Stimulated activated CD4-positive, alpha-beta T cell treated with anti-CD3 and anti-CD28 coated beads, Interleukin-12 subunit alpha, Interleukin-12 subunit beta, amount 100 ng/mL, for 24 hours (primary cell): ENCODE measurements at places on chromosomes 2 and 18.
A peak's percentile ranks its signal among the peaks of the same experiment; 100 is the strongest.

DNA sequence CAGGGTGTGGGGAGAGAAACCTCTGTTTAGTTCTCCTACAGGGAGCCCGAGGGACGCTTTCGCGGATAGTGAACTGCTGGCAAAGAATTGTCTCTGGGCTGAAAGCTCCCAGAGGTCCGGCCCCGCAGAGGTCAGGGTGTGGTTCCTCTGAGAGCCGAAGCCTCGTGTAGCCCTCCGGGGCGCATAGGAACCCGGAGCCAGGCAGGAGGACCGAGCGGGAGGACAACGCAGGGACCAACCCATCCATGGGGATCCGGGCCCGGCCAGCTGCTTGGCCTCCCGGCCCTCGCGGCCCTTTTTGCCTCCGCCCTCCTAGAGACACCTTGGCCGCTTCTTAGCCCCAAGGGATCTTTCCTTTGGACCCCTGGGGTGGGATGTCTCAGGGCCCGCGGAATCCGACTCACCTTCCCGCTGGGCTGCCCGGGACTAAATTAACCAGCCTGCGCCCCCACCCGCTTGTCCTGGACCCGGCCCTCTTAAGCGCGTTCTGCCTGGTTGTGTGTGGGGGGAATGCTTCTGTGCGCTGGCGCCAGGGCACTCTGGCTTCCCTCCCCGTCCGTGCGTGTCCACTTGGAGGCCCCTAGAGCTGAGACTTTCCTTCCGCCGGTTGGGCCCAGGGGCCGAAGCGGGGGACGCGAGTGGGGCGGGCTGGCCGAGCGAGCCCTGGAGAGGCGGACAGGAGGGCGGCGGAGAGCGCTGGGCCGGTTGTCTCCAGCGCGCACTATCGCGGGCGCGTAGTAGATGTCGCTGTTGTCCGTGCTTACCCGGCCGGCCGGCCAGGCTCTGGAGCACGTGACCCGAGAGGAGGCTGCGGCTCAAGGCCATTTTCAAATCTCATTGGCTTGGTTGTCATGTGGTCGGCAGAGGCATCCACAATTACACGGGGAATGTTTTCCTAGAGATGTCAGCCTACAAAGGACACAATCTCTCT is at the start of gene HOXD10:
TSS of gene HOXD10 (plus strand) at position 896 of the 931 bp plus-strand sequence. CDS start 56 bp downstream, outside the sequence.
- no peak for DNase-seq

GRCh38 chr2:88600038-88600465 is 27.2 kb downstream of the EIF2AK3 start:
- peak; percentile 3 for DNase-seq

DNA sequence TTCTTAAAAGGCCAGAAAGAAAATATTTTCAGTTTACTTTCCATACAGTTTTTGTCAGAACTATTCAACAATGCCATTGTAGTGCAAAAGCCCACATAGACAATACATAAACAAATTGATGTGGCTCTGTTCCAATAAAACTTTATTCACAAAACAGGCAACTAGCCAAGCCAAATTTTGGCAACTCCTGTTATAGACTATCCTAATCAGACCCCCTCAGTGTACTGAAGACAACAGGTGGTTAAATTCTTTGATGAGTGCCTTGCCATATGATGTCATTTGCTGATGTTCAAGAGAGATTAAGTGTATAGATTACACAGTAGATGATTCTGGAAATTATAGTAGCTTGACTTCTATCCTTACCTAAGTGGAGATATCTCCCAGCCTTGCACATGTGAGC is 83.4 kb downstream of the FANCL start:
- no peak for DNase-seq

GRCh38 chr2:134368009-134368817 is 114.3 kb downstream of the MGAT5 start:
- DNase-seq: no peak

GRCh38 chr18:10064267-10064666 is 150.5 kb downstream of the VAPA start:
- DNase-seq: no peak

DNA sequence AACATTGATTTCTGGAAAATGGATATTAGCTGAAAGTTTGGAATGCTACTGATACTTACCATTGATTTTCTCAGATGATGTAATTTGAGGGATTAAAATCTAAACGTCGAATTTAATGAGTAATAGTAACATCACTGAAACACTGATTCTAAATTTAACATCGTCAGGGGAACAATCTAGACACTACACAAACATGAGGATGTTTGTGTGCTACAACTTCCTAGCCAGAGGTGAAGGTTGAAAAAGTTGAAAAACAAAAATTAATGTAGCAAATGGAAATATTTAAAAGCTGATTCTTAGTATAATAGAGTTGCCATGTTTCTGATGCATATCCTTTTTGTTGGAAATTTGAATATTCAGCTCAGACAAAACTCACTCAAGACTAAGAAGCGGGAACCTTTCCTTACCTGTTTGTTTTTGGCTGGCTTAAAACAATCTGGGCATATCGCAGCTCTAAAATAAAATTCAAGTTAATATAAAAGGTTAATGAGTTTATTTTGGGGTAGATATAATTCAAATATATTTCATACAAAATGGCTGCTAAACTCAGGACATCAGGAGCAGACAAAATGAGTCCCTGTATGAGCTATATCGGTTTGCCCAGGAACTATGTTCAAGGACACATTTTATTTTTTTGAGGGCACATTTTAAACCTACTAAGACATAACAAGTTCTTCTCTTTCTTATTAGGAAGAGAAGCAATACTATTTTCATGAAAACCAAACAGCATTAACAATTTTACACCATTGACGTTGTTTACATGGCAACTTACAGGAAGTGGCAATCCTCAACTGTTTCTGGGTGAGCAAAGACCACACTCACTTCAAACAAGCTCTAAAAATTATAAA is 52.6 kb upstream of the PEX13 start:
- DNase-seq: no peak

- DNase-seq: no peak
Observed at GRCh38 chr2:22397847-22398246, 987.1 kb upstream of the KLHL29 start.

GRCh38 chr2:212667751-212668316 is 129.2 kb upstream of the ERBB4 start:
- DNase-seq: no peak

- DNase-seq: no peak
Observed at GRCh38 chr2:232937278-232937906, 67.3 kb downstream of the SNORC start.

DNA sequence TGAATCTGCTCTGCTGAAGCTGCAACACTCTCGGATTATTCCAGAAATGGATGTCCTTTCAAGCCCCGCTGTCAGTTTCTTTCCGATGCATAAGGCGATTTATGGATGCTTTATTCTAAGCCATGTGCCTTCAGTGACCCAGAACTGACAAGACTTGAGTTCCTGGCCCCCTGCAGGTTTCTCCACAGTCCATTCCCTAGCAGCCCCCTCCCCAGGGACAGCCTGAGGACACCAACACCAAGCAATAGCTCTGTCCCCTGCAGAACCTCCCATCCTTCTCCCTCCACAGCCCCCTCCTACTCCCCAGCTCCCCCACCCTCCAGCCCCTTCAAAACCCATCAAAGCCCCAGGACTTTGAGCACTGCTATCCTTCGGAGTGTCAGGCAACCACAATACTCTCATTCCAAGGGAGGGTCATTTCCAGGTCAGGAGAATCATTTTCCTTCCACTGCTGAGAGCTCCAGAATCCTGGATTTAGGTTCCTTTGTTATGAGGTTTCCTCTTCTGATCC is 24.6 kb upstream of the SPP2 start:
- DNase-seq: no peak

DNA sequence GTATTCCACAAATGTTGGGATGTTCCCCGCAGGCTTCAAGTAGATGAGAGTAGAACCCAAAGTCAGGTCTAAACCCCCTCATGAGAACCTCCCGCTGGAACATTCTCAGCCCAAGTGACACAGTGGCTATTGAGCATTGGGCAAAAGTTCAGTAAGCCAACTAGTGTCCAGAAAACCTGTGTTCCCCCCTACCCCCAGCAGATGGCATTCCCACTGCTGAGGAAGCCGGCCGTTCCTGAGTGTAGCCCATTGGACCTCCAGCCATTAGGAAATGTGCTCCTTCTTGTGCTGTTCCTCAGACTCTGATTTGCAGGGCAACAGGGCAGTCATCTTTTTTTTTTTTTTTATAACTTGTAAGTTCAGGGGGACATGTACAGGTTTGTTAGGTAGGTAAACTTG is 152.1 kb downstream of the NCK2 start:
- no peak for DNase-seq

GRCh38 chr18:22828171-22828570 is 105.0 kb upstream of the RBBP8 start:
- DNase-seq: no peak

DNA sequence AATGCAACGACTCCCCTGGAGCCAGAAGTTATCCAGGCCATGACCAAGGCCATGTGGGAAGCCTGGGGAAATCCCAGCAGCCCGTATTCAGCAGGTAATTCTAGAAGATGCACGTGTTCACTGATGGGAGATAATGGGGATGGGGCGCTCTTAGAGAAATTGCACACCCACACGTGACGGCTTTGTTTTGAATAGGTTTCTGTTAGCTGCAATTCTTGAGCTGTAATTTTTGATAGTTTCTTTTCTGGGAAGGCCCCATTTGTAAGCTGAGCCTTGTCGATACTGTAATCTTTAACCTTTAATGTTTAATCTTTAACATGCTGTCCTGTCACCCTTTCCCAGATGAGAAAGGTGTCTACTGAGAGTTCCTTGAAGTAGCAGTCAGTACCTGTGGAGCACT is 3.6 kb downstream of the SCLY start:
- DNase-seq: no peak

DNA sequence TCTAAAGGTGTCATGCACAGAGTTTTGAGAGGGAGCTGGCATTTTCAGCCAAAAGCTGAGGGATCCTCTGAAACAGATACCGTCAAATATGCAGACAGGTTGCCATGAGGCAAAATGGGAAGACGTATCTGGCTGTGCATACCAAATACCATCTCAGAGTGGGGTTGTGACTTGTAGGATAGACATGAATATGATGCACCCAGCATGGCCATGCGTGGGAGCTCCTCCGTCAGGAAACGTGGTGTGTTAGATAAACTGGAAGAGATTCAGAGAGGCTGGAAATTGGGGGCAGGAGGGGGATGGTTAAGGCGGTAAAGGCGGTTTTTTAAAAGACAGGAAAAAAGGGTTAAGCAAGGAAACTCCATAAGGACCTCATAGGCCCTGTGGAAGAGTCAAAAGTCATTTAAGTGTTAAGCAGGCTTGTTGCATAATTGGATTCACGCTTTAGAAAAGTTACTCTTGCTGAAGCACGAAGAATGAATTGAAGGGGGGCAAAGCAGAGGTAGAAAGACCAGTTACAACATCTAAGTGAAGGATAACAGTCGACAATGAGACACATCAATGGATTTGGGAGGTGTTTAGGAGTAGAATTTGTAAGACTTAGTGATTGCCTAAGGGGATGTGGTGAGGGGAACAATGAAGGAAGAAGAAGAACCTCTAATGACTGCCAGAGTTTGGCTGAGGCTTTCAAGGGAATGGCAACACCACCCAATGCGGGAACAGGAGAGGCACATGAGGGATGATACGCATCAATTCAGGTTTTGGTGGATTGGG is 139.6 kb upstream of the CTAGE1 start:
- DNase-seq: no peak
